ENCODE measurements at places on chromosomes 11 and 22.
A peak's percentile ranks its signal among the peaks of the same experiment; 100 is the strongest.

DNA sequence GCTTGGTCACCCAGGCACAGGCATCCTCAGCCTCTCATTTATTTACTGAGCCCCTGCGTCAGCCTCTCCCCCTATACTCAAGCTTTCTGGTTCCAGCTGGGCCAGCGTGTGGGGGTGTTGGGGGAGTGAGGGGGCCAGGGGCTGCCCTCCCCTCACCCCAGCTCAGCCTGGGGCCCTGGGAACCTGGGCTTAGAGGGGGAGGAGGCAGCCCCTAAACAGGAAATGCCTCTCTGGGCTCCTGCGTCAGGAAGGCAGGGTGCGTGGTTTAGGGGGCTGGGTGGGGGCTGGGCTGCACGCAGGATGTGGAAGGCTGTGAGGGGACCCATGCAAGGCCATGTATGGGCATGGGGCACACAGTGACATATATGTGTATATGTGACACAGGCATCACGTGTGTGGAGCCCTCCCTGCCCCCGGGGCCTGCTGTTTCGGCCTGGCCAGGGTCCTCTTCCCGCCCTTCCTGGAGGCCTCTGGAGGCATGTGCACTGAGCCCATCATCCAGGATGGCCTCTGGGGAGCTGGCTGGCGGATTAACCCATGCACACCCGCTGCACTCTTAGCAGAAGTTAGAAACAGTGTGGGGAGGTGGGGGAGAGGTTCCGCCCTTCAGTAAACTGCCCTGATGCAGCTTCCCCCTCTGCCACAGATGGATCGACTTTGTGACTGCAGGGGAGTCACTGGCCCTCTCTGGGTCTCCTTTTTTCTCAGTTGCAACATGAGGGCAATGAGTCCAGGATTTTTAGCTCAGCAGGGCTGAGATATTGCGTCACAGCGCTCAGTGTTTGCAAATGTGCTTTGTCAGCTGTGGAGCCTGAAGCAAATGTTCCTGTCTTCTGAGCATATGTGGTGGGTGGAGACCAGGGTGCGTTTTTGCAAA is 1.1 kb upstream of the CD248 start:
- DNase-seq, result no peak

- no peak for DNase-seq
Measured at GRCh38 chr11:12865863-12866595, 143.1 kb upstream of the RASSF10 start.

DNA sequence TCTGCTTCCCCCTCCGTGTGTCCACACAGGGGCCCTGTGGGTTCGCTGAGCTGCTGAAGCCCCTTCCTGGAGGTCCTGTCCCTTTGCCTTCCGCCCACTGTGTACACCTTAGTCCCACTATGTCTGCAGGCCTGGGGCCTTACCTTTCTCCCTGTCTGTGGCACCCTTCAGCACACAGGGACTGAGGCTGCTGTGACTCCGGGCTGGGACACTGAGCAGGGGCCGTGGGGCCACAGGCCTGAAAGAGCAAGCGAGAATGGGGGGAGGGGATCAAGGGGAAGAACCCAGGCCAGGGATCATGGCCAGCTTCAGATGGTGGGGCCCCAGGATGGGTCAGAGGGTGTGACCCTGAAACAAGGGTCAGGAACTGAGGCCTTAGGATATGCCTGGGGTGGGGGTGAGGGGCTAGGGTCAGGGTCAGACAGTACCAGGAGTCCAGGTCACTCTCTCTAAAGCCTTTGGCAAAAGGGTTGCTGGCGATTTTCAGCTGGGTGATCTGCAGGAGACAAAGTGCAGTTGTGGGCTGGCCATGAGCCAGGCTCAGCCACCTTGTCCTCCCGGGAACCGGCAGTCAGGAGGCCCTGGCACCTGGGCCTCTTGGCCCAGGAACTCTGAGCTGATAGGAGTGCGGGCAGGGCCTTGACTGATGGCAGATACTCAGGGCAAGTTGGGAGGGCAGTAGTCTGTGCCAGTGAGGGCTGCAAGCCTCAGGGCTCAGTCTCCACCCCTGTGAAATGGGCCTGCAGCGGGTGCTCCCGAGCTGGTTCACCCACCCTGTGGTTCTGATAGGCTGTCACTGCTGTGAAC is 2.6 kb upstream of the NUDT8 start:
- no peak for DNase-seq

DNA sequence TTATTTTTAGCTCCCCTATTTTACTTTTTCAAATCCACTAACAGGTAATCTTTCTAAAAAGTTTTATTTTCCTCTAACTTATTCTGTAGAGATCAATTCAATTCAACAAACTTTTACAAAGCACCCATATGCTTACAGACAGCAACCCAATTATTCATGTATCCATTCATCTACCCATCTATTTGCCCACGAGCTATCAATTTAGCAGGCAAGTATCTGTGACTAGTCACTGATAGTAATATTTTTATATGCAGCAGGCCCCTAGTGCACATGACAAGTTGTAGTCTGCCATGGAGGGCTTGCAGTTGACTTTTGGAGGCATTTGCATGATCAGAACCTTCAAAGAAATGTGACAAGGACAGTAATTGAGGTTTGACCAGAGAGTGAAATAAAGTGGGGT is 753.2 kb upstream of the TENM4 start:
- DNase-seq, result no peak

DNA sequence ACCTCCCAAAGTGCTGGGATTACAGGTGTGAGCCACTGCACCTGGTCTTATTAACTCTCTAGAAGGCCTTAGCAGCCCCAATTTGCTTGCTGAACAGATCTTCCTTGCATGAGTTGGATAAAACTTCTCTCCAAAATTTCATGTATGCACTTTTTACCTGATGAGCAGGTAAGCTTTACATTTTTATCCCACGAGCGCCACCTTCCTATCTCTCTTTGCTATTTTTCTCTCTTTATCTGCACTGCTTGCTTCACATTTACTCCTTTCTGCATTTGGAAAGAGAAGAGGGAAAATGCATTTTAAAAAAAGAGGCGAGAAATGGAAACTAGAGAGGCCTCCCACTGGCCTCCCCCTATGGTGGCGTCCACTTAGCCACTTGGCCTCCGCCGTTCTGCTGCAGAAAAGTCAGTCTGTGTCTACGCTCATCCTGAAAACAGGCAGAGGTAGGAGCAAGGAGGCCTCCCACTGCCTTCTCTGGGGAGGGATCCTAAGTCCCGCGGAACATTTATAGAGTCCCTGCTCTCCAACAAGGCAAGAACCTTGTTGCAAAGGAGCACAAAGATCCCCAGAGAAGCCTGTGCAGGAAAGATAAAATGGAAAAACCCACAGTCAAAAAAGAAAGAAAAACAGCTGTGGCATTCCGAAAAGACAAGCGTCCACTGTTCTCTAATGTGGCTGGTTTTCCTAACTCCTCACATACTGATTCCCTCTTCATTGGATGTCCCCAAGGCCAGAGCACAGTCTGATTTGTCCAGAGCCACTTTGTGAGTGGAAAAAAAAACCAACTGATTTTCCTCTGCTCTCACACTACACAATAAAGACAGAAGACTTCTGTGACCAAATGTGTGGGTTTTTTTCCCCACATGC is 62.2 kb upstream of the INCENP start:
- peak; percentile 35 for DNase-seq

- DNase-seq, result no peak
Measured at GRCh38 chr11:34174412-34175041, 69.1 kb downstream of the NAT10 start.

- no peak for DNase-seq
Measured at GRCh38 chr22:17749605-17750395, 24.5 kb downstream of the BID start.

DNA sequence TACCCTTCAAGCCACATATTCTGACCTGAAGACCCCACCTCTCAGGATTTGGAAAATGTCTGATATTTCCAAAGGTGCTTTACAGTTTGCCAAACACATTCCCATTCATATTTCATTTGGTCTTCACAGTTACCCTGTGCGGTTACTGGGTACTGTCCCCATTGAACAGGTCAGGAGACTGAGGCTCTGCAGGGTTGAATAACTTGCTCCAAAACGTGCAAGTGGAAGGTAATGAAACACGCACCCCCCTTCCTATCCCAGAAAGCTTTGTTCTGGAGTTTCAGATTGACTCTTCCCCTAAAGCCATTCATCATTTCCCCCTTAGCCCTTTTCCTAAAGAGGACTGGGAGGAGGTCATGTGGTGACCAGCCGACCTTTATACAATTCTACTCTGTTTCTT is 18.8 kb downstream of the MICAL2 start:
- no peak for DNase-seq

GRCh38 chr11:58926695-58927094 is 12.6 kb upstream of the GLYATL1 start:
- no peak for DNase-seq

GRCh38 chr22:44204739-44205515 is 24.2 kb downstream of the PARVG start:
- DNase-seq, result no peak

GRCh38 chr11:46930089-46930488 is 6.5 kb upstream of the CSTPP1 start:
- no peak for DNase-seq

DNA sequence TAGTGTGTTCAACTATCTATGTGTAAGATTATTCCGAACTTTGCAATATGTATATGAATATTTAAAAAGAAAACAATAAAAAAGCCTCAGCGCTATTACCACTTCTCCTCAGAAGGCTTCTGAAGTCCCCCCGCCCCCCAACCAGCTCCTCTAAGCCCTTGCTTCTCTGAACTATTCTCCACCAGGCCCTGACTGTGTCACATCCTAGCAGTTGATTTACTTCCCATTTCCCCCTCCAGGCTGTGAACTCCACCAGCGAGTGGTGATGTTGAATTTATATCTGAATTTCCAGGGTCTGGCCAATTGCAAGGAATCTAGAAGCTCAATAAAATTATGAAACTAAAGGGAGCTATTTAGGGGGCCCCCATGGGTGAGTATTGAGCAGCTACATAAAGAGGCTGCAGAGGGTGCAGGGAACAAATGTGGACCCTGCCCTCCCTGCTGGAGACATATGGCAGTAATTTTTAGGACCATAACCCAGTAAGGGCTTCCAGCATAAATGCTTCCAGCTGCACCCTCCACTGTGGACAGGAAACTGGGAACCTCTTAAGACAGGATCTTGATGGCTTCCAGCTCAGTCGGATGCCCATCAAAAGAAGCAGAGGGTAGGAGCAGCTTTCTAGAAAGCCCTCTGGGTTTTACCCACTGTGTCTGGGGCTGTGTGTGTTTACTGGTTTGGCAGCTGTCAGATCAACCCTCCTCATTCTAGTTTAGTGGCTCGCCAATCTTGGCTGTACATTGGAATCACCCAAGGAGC is 81.4 kb downstream of the TIMP3 start:
- DNase-seq, result no peak

GRCh38 chr11:45082744-45083543 is 63.5 kb upstream of the PRDM11 start:
- no peak for DNase-seq

DNA sequence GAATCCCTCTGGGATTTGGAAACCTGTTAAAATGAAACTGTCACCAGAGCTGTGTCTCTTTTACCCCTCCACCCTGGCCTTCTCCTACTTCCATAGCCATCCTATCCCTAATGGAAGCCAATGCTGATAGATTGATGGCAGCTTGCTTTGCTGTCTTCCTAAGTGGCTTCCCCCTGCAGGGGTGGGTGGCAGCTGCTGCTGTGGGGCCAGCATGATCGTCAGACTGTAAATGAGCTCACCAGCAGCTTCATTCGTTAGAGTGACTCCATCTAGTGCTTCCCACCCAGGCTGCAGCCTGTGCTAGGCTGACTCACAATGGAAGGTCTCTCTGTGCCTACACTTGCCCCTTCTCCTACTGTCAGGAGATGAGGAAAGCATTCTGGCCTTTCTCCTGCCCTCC is 311.0 kb downstream of the BUD13 start:
- DNase-seq, result no peak

GRCh38 chr11:110199184-110199981 is 97.0 kb downstream of the RDX start:
- no peak for DNase-seq

GRCh38 chr11:104946907-104947306 is 21.5 kb downstream of the CASP4 start:
- DNase-seq, result no peak

GRCh38 chr11:63841554-63841953 is 2.6 kb downstream of the MARK2 start:
- peak; percentile 16 for DNase-seq

DNA sequence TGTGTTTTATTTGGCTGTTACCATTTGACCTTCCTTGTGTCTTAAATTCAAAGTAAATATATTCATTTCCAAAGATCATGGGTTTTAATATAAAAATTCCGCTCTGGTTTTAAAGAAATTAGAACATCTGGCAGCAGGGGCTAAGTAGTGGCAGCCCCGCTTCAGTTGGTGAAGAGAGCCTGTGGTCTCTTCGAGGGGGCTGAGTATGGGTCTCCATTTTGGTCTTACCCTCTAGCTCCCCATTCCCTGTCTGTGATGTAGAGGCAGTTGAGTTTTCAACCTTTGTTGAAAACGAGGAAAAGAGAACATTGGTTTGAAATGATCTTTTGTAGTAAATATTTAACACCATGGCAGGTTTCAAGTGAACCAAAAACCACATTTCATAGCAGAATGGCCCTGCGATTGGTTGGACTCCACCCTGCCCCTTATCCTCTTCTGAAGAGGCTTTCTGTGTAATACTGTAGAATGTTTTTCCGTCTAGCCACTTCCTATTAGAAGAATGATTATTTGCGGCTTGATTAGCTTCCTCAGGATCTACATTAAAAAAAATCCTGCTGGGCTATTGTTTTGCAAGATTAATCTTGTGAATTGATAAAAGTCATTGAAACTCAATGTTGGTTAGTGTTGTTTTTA is 17.7 kb downstream of the APLP2 start:
- DNase-seq, result no peak

DNA sequence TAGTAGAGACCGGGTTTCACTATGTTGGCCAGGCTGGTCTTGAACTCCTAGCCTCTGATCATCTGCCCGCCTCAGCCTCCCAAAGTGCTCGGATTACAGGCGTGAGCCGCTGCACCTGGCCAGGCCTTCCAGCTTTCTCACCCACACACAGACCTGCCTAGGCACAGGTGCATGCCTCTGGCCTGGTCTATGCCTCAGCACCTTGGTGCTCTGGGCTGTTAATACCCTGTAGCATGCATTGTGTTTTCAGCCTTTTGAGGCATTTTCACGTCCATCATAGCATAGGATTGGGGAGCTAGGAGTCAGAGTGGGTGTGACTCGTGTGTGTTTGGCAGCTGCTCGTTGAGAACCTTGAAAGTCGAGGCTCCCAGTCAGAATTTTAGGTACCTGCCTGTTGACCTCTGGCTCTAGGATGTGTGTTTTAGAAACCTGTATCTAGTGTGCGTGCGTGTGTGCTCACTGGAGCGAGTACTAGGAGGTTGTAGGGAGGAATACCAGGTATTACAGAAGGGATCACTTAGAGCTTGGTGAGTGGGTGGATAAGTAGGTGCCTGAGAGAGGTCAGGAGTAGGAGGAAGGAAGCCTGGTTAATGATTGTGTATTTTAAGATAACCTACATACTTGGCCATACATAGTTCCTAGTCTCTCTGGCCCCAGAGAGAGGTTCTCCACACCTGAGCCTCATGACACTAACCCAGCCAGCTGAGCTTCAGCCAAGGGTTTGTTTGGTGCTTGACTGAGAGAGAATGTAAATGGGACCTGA is 20.0 kb downstream of the CRKL start:
- DNase-seq, result no peak

GRCh38 chr11:17972987-17973386 is 39.9 kb downstream of the SERGEF start:
- DNase-seq, result no peak

DNA sequence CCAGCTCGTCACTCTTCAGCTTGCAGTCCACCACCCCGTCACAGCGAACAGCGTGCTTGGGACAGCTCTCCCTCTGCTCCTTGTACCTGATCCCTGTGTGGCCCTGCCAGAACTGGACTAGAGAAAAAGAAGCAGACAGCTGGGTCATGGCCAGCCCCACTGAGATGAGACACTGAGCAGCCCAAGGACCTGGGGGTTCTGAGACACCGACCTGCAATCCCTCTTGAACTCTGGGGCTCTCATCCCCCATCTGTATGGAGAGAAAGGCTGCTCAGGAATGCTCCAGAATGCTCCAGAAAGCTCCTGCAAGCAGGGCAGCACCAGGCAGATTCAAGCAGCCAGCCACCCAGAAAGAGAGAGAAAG is 14.8 kb downstream of the TMPRSS13 start:
- DNase-seq, result no peak

Data from C1 segment of cervical spinal cord (tissue), 14 donors.